Left ventricle myocardium superior (tissue), 1 donor: ENCODE measurements at places on chromosomes 6 and 20. TPM values are rescaled to one million over a fixed set of nuclear protein-coding genes. Genes with fewer than 3 reads are reported as not detected.

SLC22A1 gene
- total RNA-seq = 0.17 TPM

GRCh38 chr20:46111028-46111835 is 6.9 kb upstream of the CD40 start:
- DNase-seq = no peak

KHDC1L gene
- total RNA-seq = not detected

DNA sequence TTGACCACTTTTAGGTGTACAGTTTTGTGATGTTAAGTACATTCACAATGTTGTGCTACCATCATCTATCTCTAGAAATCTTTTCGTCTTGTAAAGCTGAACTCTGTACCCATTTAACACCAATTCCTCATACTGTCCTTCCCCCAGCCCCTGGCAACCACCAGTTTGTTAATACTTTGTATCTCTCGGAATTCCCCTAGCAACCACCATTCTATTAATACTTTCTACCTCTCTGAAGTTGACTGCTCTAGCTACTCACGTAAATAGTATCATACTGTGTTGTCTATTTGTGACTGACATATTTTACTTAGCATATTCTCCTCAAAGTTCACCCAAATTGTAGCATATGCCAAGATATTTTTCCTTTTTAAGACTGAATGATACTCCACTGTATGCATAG is 82.3 kb upstream of the CLDN20 start:
- DNase-seq = no peak

GRCh38 chr20:1274485-1275311 is 8.6 kb downstream of the SNPH start:
- DNase-seq = no peak

EYA4 gene
- total RNA-seq = 20.2 TPM

DNA sequence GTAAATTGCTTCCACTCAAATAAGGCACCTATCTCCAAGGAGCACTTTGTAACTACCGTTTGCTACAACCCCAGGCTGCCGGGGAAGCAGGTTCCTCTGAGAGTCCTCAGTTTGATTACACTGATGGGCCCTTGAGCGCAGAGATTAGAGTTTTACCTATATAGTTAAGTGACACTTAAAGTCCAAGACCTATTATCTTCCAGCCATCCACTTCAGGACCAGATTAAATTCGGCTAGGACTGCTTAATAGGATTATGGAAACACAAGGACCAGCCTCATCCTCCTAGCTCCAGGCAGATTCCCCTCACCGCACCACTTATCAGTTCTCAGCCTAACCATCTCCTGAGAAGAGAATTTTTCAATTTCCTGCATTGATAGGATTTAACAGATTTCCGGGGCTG is 64.7 kb upstream of the TIAM2 start:
- no peak for DNase-seq

SAMD5 gene
- total RNA-seq = 0.67 TPM

- DNase-seq = no peak
Observed at GRCh38 chr6:114068116-114068515, 97.2 kb upstream of the HDAC2 start.

OR2H2 gene
- not detected for total RNA-seq
